Putamen (tissue), 1 donor: ENCODE measurements at places on chromosomes 2 and 18.

DNA sequence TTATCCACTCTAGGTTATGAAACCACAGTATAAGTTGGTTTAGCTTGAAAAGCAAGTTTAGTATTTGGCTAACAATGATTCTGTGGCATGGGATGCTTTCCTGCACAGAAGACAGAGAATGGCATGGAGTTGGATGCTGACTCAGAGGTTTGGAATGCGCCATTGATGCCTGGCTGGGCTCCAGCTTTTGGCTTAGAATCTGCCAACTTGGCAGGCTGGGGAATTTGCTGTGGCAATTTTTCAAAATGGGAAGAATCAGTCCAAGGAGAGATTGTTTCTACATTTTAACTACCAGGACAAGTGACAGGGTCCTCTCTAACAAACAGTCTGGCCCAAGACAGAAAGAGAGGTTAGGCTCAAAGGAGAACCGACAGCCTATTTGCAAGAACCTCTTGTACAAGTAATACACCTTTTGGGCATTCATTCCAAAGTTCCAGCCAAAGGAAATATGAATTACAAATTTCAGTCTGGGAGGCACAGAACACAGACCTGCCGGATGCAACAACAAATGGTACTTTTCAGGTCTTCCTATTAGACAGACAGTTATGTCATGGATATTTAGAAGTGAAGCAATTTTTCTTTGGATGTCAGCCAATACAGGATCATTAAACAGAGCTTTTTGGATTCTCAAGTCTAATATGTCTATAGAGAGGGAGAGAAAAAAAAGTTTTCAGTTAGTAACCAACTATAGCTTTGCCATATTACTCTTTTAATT lies 1027.7 kb downstream of the TMEM182 start:
- DNase-seq, result peak; percentile 60

GRCh38 chr2:59888015-59888414 lies 665.4 kb downstream of the BCL11A start:
- no peak for DNase-seq

DNA sequence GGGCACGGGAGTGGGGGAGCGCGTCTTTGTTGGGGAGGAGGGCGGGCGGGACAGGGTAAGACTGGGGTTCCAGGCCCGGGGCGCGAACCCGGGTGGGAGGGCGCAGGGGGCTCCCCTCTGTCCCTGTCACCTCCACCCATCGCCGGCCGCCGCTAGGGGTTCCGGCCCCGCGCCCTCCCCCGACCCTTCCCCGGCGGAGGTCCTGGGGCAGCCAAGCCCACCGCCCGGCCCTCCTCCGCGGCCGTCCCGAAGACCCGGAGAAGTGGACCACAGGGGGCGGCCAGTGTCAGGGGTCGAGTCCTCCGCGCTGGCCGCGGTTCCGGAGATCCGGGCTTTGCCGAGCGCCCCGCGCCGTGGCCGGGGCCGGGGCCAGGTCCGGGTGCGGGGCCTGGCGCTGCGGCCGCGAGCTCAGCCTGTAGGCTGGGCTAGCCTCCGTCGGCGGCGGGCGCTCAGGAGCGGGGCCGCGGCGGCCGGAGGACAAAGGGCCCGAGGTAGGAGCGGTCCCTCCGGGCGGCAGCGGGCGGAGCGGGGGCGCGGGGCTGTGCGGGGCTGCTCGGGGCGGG lies 16.6 kb upstream of the E2F6 start:
- no peak for DNase-seq

DNA sequence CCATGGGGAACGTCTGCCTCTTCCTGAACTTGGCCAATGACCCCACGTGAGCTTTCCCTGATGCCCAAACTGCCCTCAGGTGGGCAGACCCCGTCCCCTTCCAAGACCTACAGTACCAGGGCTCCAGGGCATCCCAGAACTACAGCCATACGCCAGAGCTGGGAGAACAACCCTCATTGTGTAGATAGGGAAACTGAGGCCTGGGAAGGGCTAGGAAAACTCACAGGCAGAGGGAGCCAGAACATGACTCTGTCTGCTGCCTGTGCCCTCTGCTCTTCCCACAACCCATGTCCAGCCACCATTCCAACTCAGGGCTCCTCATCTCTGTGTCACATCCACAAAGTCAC lies 16.8 kb upstream of the ANKRD53 start:
- no peak for DNase-seq

DNA sequence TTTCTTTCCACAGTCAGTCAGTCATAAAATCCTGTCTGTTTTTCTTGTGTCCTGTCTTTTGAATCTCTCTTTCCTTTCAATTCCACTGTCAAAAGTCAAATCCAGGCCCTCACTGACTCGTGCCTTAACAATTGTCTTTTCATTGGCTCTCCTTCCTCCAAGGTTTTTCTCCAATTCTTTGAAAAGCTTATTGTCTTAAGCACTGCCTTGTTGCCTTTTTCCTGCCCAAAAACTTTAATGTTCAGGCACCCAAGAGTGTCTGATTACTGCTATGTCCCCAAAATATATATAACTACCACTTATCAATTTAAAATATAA lies 13.9 kb upstream of the SULT1C4 start:
- no peak for DNase-seq

DNA sequence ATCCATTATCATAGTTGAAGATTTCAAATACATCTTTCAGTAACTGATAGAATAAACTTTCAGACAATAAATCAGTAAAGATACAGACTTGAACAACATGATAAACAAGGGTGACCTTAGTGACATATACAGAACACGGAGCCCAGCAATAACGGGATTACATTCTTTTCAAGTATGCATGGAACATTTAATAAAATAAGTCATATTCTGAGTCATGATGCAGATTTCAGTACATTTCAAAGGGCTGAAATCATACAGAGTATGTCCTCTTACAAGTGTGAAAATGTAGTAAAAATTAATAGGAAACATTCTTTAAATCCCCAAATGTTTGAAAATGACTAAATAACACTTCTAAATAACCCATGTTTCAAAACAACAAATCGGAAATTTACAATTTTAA lies 17.2 kb upstream of the KLHL29 start:
- no peak for DNase-seq

DNA sequence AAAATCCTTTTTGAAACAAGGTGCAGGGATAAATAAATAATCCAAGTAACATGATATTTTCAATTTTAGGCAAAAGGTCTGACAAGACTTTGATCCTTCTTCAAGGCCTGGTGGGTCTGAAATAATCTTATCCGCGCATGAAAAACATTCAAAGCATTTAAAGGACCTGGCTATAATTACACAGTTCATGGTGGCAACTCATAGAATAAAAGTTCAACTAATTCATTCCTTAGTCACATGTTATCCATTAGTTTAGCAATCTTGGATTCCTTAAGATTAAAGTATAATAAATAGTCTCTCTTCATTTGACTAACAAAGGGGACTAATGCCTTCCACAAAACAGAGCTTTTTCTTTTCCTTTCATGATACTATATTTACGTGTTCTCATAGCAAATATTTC lies 21.0 kb upstream of the SLC38A11 start:
- no peak for DNase-seq

DNA sequence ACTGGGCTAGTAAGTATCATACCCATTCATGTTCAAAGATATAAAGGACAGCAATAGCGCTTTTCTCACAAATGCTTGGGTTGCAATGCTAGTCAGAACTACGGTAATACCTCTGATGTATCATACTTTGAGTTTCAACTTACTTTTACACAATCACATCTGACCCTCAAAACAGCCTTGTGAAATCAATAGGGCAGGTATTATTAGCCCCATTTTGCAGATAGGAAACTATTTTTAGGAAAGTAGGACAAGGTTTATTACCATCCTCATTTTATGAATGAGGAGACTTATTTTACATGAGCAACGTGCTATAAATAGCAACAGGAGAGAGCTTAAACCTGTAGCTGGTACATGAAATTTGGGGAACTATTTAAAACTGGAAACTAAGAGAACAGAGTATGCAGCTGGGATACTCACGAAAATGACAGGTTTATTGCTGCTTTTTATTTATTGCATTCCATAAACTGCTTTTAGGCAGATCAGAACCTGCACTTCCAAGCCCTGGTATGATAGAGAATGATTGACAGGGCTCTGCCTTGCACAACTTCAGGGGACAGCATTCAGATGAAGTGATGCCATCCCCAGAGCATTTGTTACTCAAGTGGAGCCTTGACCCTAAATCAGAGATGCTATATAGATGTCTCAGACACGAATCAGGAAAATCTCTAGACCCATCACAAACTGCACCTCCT lies 42.4 kb upstream of the PPM1B start:
- DNase-seq, result no peak

- no peak for DNase-seq
Measured at GRCh38 chr2:221716426-221717303, 144.6 kb upstream of the EPHA4 start.

- DNase-seq, result no peak
Measured at GRCh38 chr2:55000341-55000740, 49.9 kb downstream of the RTN4 start.

GRCh38 chr2:21059885-21060610 lies 16.2 kb upstream of the APOB start:
- DNase-seq, result no peak

- DNase-seq, result no peak
Measured at GRCh38 chr2:194382221-194382620, 1274.8 kb upstream of the SLC39A10 start.

DNA sequence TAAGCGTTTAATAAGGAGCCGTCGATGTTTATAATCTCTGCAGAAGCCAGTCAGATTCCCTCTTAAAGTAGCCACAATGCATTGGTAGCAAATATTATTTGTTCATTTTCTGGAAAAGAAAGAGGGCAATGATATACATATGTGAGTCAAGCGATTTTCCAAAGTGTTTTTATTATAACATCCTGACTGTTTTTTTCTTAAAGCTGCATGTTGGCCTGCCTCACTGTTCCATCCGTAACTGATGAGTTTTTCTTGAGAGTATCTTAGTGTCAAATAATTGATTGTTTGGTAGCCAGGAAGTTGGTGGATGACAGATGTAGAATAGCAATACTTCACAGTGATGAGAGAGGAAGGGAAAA lies 3.7 kb downstream of the TSHZ1 start:
- DNase-seq, result no peak

GRCh38 chr2:226835420-226835795 lies 446 bp upstream of the RHBDD1 start:
- no peak for DNase-seq
